LoVo (cell line): ENCODE measurements at places on chromosomes 3 and 15.
A peak's percentile ranks its signal among the peaks of the same experiment; 100 is the strongest.

DNA sequence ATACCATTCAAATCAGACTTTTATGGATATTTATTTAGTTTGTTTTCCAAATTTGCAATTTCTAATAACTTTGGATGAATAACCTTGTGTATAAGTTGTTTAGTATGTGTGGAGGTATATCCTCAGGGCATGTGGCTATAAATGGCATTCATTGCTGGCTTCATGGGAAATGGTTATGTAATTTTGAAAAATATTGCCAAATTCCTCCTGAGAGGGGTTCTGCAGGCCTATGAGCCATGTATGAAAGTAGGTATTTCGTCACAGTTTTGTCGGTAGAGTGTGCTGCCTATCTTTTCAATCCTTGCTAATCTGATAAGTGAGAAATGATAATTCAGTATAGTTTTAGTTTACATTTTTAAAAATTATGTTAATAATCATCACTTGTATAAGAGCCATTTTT is 256.4 kb upstream of the ZNF385D start:
- no peak for DNase-seq

GRCh38 chr15:63075015-63075983 is 32.8 kb downstream of the TPM1 start:
- no peak for DNase-seq

- DNase-seq, result no peak
These were observed 25.2 kb upstream of the SLCO2A1 start for GRCh38 chr3:134054881-134055280.

DNA sequence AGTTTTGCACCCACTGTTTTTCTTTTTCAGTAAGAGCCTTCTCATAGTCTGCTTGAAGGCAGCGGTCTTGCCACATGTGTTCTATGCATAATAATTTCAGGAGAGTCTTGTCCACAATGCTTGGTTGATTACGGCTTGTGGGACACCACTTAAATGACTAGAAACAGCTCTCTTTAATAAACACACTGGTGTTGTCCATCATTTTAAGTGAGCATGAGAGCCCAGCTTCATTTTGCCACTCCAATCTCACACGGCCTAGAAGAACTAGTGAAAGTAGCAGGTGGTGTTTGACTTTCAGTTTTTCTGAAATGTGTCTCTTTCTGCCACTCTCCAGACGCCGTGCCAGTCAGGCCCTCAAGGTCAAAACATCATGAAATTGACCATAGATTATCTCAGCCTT is 292.1 kb downstream of the LPP start:
- no peak for DNase-seq

DNA sequence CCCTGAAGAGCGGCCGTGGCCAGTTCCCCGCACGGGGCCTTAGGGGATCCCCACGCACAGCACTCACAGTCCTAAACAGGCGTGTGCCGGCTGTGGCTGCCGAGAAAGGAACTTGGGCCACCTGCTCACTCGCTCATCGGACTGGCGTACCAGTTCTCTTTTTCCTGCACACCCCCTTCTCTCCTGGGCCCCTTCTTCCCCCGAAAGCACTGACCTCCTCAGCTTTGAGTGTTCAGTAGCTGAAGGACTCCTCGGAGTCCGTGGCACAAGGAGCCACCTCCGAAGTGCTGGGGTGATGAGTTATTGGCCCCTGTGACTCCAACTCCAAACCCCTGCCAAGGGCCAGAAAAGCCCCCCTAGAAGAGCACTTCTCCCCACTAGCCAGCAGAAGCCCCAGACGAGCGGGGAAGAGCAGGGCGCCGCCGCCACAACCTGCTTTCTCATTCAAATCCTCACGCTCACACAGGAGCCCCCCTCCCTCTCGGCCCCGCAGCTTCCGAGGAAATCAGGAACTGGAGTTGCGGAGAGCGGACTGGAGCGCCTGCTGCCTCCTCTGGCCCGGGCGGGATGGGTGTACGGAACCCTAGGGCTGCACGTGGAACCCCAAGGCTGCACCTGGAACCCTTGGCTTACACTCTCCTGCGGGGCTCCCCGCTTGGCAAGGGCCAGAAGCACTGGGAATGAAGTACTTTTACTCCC is at the start of gene PLCH1:
PLCH1 (minus strand) TSS at position 446 of the 699 bp plus-strand sequence. CDS start 40,847 bp downstream, outside the sequence.
- DNase-seq, result peak; percentile 77

- no peak for DNase-seq
These were observed 36.2 kb upstream of the ACTL6A start for GRCh38 chr3:179526482-179526881.

- DNase-seq, result no peak
These were observed 51.8 kb downstream of the SLC12A8 start for GRCh38 chr3:125160606-125161371.

GRCh38 chr3:127637546-127637945 is 8.6 kb downstream of the PODXL2 start:
- no peak for DNase-seq

DNA sequence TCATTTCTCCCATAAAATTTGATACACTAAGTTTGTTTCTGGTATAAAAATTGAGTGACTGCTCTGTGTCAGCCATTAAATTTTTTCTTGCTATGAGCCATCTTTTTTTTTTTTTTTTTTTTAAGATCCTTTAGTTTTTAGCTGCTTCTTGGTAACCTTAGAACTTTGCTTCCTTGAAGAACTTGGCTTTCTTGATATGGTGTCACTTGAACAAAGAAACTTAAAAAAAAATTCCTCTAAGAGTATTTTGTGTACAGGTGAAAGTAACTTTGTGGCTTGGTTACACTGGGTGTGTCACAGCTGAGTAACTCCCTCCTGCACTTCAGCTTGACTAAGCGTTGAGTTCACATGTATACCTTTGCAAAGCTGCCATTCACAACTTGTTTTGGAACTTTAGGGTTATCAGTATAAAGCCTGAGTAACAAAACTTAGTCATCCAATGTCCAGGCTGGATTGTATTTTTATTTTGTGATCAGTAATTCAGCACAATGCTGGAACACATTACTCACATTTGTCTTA is 6.5 kb downstream of the CHD2 start:
- peak; percentile 80 for DNase-seq

DNA sequence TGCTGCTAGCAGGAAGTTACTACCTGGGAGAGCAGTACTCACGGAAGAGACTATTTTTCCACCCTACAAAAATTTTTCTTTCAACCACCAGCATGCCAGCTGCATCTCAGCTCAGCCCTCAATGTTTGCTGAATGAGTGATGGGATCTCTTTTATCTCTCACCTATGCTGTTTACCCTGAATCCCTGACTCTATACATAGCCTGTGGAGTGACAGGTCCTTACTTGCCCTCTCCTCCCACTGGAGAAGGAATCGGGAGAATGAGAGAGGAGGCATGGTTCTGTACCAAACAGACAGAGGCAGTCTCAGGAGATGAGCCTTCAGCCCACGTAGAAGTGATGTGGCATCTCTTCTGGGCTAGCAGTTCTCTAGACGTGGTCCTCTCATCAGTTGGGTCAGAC is 6.7 kb upstream of the DGKG start:
- DNase-seq, result no peak

- DNase-seq, result no peak
These were observed 375.1 kb downstream of the NAALADL2 start for GRCh38 chr3:175233957-175234940.

- no peak for DNase-seq
These were observed 43.7 kb downstream of the SLC12A8 start for GRCh38 chr3:125168711-125169393.

GRCh38 chr3:142931222-142931621 is 32.3 kb downstream of the PAQR9 start:
- no peak for DNase-seq

DNA sequence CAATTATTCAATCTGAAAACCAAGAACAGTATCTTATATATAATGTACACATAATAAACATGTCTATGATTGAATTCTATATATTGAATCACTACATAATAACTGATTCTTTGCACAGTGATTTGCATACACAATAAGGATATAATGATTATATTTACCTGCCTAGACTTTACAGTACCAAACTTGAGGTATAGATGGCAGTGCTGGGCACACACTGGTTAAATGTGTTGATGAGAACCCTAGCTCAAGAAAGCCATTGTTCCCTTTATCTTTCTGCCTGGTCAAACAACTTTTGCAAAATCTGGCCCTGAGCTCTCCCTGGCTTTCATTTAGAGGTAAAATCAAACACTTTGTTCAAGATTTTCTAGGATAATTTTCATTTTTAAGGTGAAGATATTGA is 697.7 kb downstream of the TUSC7 start:
- no peak for DNase-seq

DNA sequence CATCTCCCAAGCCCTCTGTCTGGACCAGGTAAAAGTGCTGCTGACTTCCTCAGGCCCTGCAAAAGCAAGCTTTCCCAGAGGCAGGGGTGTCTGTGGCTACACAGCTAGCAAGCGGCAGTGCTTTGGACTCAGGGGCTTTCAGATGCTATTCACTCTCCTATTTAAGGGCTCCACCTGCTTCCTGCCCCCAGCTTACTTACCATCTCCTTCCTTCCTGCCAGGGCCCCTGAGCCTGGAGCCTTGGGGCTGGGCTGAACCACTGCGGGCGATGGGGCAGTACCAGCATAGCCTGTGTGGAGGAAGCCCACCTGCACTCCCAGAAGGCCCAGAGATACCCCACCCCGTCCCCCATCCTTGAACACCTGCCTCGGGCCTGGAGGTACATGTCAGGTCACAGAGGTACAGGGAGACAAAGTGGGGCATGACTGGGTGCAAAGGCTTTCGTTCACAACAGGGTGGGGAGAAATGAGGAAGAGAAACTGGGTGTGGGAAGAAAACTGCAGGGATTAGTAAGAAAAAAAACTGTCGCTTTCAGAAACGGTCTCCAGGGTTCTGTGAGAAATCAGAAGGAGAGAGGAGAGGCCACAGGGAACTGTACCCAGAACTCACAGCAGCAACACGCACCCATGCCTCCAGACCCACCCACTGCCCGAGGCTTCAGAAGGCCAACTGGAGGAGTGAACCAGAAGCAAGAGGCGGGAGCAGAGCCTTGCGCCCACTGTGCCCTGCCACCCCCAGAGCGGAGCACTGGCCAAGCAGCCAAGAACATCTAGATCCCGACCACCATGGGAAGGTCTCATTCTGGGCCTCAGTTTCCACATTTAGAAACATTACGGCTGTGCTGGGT is 49.5 kb downstream of the CCDC12 start:
- DNase-seq, result no peak

DNA sequence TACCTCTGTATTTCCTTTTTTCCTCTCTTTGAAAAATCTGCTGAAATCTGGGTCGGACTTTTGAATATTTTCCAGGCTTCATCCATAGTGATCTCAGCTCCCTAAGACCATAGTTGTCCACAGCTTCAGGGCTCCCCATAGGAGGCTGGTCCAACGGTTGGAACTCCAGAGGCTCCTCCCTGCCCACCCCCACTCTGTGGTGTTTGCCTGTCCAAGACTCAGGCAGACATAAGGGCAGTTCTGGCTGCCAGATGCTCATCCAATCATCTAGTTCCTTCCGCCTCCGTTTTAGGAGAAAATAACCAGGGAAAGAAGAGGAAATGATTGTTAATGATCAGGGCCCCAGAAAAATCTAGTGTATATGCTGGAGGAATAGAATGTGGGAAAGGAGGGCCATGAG is 27.9 kb upstream of the PRTG start:
- no peak for DNase-seq

DNA sequence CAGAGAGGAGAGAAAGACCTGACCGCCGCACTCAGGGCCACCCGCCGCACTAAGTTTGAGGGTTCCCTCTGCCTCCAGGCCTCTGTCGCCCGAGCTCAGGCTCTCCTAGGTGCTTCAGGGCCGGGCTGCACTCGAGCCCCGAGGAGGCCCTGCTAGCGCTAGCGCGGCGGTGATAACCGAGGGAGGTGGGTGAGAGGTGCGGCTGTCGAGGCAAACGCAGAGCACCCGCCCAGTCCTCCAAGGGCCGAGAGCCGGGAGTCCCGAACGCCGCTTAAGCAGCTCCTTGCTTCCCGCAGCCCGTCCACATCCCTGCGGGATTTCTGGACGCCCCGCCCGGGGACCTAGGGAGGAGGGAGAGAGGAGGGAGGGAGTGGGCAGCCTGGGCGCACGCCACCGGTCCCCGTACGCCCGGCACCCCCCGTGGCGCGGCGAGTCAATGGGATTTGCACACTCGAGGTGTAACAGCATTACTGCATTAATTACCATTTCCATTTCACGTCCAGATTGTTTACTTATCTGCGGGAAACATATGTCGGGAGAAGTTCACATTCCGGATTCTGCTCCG is 6.8 kb downstream of the SOX14 start:
- no peak for DNase-seq

GRCh38 chr3:45333549-45333948 is 54.8 kb upstream of the LARS2 start:
- no peak for DNase-seq

DNA sequence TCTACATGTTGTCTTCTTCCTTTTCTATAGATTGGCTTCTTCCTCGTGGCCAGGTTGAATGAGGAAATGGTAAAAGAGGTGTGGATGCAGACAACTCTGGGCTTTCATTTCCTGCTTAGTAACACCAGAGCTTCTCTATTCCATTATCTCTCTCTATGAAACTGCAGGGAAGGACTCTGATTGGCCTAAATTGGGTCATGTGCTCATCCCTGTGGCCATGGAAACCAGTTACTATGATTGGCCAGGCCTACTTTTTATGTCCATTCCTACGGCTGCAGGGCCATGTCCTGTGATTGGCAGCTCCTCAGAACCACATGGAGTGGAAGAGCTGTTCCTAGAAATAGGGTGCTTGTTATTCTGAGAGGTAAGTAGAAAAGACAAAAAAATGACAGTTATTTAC is 486.9 kb upstream of the ADAMTS9 start:
- DNase-seq, result no peak

GRCh38 chr3:140395134-140396075 is 282.5 kb upstream of the TRIM42 start:
- DNase-seq, result no peak

- no peak for DNase-seq
These were observed 117.7 kb upstream of the SPATA16 start for GRCh38 chr3:173258697-173259096.

- no peak for DNase-seq
These were observed 909.2 kb downstream of the NSUN3 start for GRCh38 chr3:94972066-94972465.

DNA sequence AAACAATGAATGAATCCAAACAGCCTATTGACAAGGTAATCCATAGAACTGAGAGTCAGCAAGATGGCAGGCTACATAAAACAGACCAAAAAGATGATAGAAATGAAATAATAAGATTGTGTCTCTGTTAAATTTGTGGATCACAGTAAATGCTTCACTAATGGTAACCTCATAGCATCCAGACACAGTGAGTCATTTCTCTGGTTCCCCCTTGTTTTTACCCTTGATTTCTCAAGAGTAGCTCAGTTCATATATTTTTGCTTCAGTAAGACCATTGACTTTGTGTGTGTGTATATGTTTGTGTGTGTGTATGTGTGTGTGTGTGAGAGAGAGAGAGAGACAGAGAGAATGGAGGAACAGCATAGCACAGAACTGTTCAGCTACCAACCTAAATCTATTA is 546.9 kb downstream of the RBMS3 start:
- no peak for DNase-seq

DNA sequence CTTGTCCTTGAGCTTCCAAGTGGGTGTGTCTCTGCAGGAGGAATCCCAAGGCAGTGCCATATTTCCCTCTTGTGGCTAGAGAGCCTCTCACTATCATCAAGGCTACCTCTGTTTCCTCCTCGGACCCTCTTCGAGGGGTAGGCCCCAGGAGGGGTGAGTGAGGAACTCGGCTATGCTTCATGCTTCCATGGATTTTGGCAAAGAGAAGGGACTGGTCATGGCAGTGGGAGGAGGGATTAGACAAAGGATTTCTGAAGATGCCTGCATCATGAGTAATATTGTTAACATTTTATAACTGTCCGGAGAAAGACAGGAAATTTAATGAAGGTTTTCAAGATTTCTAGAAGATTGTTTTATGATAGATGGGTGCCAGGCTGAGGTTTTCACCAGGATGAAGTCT is 241.5 kb downstream of the CLSTN2 start:
- no peak for DNase-seq

- no peak for DNase-seq
These were observed 70.5 kb downstream of the SUMF1 start for GRCh38 chr3:4396542-4396941.

GRCh38 chr15:74441248-74441941 is 7.6 kb upstream of the SEMA7A start:
- no peak for DNase-seq
